Tibial nerve (tissue), 4 donors: ENCODE measurements at places on chromosomes 2 and 18. TPM values are rescaled to one million over a fixed set of nuclear protein-coding genes. Genes with fewer than 3 reads are reported as not detected.
A peak's percentile ranks its signal among the peaks of the same experiment; 100 is the strongest.

Gene RAB12
- total RNA-seq: 102 TPM

Gene EDAR
- not detected for total RNA-seq

- DNase-seq: peak; percentile 57
Observed at GRCh38 chr2:240916571-240917008, 10.5 kb downstream of the CROCC2 start.

GRCh38 chr2:232876161-232876977 lies 6.3 kb downstream of the SNORC start:
- peak; percentile 13 for DNase-seq

DNA sequence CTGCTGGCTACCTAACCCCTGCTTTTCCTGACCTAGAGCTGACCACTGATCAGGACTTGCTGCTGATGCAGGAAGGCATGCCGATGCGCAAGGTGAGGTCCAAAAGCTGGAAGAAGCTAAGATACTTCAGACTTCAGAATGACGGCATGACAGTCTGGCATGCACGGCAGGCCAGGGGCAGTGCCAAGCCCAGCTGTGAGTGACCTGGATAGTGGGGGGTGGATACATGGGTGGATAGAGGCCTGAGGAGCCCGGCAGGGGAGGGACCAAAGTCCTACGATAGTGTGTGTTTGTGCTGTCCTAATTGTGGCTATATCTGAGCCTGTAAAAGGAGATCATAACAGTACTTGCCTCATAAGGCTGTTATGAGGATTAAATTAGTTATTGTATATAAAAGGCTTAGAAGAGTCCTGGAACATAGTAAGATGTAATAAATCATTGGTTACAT lies 8.2 kb downstream of the PLCD4 start:
- DNase-seq: no peak
